Stimulated activated CD4-positive, alpha-beta T cell treated with anti-CD3 and anti-CD28 coated beads, Interleukin-1b, Interleukin-23, amount 100 ng/mL, for 1 hour (primary cell): ENCODE measurements at places on chromosomes 7 and 10.

GRCh38 chr7:12291870-12292269 lies 80.8 kb downstream of the TMEM106B start:
- no peak for DNase-seq

DNA sequence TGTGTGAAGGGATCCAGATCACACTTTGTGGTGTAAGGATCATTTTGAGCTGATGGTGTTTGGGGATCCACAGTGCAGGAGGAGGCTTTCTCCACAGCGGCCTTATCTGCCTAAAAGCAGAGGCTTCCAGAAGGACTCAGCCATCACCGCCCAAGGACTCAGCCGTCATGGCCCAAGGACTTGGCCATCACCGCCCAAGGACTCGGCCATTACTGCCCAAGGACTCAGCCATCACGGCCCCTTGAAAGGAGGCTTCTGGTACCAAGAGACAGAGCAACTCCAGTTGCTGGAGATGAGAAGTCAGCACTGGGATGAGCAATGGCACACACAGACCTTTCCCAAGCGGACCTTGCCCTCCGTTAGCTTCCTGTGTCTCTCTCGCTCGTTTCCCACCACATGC lies 6.0 kb upstream of the CFAP46 start:
- DNase-seq = no peak

- no peak for DNase-seq
Measured at GRCh38 chr10:87987206-87987605, 123.8 kb downstream of the PTEN start.

DNA sequence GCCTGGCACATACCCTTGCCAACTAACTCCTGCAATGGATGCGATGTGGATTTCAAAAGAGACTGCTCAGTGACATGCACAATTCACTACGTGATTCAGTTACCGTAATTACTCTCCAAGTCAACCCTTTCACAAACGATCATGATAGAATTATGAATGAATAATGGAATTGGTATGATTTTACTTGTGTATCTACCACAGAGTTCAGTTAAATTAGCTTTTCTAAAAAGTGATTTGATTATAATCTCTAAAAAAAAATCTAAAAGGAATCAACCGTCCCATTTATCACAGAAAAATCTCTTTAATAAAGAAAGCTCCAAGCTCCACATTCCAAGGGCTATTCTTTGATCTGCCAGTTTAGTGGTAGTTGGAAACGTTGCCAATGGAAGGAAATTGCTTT lies 30.4 kb upstream of the RSU1 start:
- no peak for DNase-seq
